ENCODE measurements at places on chromosomes 11 and 22.

GRCh38 chr11:2314525-2315394 is 12.9 kb downstream of the TSPAN32 start:
- DNase-seq, result no peak

GRCh38 chr22:45952553-45952952 is 24.4 kb downstream of the WNT7B start:
- DNase-seq, result no peak

DNA sequence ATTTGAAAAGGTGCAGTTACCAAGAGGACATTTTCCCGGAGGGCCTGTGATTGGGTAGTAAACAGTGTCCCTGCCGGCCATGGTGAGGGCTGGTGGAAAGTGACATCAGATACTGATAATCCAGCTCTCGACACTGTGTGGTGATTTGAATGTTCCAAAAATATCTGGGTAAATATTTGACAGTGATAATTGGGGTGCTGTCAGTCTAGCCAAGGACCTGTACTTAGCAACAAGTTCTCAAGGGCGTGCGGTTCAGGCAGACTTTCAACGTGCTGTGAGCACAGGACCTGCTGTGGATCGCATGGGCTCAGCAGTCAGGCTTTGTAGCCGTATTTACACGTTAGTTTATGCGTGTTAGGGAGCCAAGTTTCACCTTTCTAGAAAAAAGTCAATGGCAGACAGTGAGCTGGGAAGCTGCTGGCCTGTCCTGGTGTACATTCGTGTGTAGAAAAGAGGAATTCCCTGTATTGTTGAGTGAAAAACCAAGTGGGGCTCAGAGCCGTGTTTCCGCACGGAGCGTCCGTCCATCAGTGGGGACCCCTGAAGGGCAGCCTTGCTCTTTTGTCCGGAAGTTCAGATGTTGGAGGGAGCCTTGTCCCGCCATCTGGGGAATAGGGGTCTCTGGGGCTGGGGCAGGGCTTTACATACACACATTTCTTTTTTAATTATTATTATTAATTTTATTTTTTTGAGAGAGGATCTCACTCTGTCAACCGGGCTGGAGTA is 11.3 kb downstream of the TRMU start:
- no peak for DNase-seq

- no peak for DNase-seq
Measured at GRCh38 chr11:15185021-15185420, 70.3 kb downstream of the INSC start.

- peak; percentile 65 for DNase-seq
Measured at GRCh38 chr11:26649884-26650283, 72.0 kb downstream of the SLC5A12 start.

- no peak for DNase-seq
Measured at GRCh38 chr22:35318346-35319215, 18.9 kb downstream of the TOM1 start.

GRCh38 chr11:77174559-77174958 is 46.5 kb downstream of the MYO7A start:
- no peak for DNase-seq

Data from ACHN (cell line).